ENCODE measurements at places on chromosomes 12 and 14.
A peak's percentile ranks its signal among the peaks of the same experiment; 100 is the strongest.

- no peak for DNase-seq
These were observed 71.9 kb upstream of the NCOR2 start for GRCh38 chr12:124639122-124639806.

DNA sequence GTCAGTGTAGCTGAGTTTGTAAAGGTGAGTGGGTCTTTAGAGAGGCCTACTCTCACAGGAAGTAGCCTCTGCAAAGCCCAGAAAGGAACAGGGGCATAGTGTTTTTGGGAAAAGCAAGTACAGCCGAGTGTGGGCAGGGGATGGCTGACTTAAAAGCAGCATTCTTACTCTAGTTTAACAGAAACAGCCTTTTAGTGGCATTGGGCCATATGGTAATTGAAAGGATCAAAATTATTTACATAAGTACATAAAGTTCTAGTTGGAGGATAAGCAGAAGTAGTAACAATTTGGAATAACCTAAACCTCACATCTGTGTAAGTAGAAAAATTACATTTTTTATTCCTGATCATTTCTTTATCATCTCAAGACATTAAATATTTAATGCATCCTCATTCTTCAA lies 49.1 kb downstream of the RASSF8 start:
- DNase-seq: no peak

- no peak for DNase-seq
These were observed 113.5 kb downstream of the C12orf75 start for GRCh38 chr12:105443802-105444652.

GRCh38 chr12:1650260-1650977 lies 21.4 kb downstream of the WNT5B start:
- DNase-seq: no peak

DNA sequence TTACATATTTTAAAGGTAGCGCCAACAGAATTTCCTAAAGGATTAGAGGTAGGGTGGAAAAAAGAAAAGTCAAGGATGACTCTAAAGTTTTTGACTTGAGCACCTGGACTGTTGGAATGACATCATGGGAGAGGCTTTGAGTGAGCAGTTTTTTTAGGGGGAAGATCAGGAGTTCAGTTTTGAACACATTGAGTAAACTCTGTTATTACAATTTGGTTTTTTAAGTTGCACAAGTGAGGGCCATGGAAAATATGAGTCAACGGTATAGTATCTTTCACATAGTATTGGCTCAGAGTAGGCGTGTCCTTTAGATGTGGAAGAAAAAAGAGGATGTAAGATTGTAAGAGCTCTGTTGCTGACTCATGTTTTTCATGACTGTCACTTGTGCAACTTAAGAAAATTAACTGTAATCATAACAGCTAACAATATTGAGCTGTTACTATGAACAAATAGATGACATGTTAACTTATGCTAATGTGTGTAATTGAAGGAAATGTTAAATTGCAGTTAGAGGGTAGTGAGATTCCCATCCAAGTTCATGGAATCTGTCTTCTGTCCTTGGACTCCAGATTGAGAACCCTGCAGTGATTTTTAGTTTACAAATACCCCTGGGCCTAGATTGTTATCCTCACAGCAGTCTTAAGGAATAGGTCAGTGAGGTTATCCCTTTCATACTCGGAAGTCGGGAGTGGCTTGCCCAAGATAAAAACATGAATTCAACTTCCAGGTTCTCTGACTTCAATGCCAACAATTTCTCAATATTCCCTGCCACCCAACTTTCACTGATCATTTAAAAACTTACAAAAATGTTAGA lies 48.2 kb upstream of the ATP2B1 start:
- no peak for DNase-seq

DNA sequence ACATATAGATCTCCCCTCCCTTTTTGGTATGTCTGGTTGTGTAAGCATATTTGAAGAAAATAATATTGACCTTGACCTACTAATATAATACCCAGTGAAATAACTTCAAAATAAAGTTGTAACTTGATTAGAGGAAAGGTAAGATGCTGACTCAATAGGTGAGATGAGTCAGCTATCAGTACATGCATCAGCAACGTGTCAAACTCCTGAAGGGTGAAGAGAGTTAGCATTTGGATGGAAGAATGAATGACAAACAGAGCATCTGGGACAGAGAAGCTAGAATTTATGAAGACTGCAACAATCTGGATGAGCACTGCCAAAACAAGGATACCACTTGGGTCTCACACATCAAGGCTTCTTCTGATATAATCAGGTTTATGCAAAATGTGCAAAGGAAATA lies 74.9 kb downstream of the PPP2R5E start:
- DNase-seq: no peak

DNA sequence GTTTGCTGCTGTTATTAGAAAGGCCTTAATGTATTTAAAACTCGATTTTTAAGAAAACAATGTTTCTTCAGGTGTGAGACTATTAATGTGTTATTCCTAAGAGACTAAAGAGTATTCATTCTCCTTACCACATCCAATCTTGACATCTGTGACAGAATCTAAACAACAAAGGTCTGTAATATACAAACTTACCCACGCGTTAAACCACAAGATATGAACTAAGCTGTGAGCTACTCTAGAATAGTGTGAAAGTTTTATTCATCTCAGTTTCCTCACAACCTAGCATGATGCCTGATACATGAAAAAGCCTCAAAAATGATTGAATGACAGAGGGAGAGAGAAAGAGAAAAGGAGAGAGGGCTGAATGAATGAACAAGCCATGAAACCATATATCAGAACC lies 117.3 kb upstream of the COCH start:
- no peak for DNase-seq

GRCh38 chr12:63964301-63964700 lies 119.8 kb downstream of the SRGAP1 start:
- DNase-seq: no peak

DNA sequence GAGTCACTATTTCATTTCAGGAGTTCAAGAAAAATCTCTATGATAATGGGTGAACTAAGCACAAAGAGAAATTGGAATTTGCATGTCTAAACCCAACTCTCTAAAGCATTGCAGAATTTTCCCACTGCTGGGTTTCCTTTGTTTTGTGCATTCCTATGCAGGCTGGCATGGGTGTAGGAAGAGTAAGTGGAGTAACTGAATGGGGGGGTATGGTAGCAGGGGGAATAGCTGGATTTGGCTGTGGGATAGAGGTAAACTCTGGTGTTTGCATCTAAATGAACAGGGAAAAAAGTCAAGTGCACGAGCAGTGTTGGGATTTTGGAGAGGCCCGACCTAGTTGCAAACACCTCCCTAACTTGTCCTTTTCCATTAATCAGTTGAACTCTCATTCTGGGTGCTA lies 159.1 kb downstream of the ANO4 start:
- DNase-seq: no peak

- peak; percentile 46 for DNase-seq
These were observed 53.6 kb upstream of the SRSF5 start for GRCh38 chr14:69713209-69713781.

- DNase-seq: no peak
These were observed 155.5 kb downstream of the PCNX1 start for GRCh38 chr14:71062581-71063303.

DNA sequence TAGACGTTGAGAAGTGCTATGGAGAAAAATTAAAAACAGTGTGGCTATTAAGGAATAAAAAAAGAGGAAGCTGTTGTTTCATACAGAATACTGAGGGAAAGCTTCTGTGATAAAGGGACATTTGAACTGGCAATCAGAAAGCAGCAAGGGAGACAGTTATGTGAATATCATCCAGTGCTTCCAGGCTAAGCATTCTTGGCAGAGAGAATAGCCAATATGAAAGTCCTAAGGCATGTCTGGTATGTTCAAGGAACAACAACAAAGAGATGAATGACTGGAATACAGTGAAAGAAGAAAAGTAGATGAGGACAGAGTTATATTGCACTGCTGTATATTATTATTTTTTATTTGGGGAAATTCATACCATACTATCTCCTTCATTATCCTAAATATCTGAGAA lies 23.9 kb downstream of the SCAF11 start:
- no peak for DNase-seq

GRCh38 chr12:6266541-6266966 lies 43.9 kb upstream of the PLEKHG6 start:
- DNase-seq: peak; percentile 66

GRCh38 chr12:113180333-113180732 lies 4.9 kb downstream of the DDX54 start:
- no peak for DNase-seq

- DNase-seq: peak; percentile 73
These were observed 59.1 kb downstream of the RASSF3 start for GRCh38 chr12:64669270-64669842.

DNA sequence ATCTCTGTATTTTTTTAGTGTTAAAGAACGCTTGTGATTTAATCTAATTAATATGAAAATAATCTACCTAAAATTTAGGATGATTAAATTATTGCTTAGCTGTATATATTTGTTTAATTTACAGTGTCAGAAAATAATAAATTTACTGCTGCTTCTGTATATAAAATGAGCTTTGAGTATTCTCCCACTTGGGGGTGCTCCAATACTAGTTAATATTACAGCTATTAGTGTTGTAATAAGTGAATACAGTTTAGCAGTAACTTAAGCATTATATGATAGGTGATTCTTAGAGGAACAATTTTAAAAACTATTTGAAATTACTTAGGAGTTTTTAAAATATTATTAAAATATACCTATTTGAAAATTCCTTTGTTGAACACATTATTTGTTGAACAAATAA lies 62.2 kb downstream of the PAPOLA start:
- no peak for DNase-seq

- DNase-seq: no peak
These were observed 17.7 kb downstream of the DNAL1 start for GRCh38 chr14:73662487-73662943.

DNA sequence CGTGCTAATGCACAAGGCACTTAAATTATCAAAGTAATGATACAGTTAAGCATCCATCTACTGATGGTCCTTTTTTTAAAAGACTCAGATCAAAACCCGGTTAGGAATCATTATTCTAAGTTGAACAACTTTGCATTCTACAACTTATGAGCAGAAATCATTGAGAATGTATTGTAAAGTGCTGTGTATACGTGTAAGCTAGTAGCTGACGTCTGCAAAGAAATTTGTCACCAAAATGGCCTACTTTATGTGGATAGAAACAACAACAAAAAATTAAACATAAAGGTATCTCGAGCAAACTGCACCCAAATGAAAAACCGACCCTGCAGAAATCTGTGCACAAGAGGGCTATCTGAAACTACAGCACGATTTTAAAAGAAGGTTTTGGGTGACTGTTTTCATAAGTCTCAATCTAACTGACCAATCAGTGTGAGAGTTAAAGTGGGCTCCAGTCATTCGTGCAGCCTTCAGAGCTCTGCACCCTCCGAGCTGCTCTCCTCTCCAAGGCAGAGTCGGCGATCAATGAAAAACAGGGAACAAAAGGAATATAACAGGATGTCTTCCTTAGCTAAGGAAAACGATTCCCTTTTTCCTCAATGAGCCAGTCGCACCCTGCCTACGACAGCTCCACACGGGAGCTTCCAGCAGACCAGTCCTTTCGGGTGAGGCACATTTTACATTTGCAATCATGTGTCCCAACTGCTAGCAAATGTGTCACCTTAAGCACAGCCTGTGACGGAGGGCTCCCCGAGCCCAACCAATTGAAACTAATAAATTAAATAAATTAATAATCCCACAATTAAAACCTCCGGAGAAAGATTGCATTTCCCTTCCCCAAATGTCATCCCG lies 200.7 kb upstream of the FOXN3 start:
- DNase-seq: peak; percentile 73

- DNase-seq: no peak
These were observed 116.6 kb upstream of the BCL2L14 start for GRCh38 chr12:11954181-11954580.

- no peak for DNase-seq
These were observed 7.6 kb downstream of the ADSS1 start for GRCh38 chr14:104731320-104732294.

DNA sequence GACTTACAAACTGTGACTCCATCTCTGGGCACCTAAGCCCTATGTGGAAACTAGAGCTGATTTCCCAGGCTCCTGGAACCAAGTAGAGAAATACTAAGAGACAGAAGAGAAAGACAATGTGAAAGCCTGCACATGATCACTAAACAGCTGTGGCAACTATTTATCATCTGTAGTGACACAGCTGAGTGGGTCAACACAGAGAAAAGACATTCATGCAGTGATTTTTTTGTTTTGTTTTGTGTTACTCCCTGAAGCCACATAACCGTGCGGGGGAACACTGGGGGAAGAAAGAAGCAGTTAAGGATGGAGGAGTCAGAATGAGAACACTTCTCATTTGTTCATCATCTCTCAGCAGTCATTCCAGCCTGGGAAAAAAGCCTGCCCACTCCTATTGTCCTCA lies 1.5 kb downstream of the PRR4 start:
- peak; percentile 29 for DNase-seq

- no peak for DNase-seq
These were observed 420.2 kb downstream of the MED13L start for GRCh38 chr12:115857160-115857920.

DNA sequence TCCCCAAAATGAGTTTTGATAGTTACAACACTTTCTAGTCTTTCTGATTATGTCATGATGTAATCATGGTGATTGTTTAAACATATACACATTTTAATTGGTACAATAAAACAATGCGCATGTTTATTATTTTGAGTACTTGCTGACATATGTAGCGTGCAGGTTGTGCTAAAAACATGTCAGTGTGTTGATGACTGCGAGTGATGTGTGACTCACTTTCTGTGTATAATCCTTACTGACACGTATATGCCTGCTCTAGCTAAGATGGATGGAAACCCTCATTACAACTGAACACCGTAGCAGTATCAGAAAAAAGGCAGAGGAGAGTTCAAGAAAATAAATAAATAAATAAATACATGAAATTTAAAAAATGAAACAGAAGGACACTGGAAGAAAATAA lies 1552.4 kb upstream of the FLRT2 start:
- no peak for DNase-seq

- DNase-seq: no peak
These were observed 435.3 kb upstream of the TMTC1 start for GRCh38 chr12:30219047-30219446.

DNA sequence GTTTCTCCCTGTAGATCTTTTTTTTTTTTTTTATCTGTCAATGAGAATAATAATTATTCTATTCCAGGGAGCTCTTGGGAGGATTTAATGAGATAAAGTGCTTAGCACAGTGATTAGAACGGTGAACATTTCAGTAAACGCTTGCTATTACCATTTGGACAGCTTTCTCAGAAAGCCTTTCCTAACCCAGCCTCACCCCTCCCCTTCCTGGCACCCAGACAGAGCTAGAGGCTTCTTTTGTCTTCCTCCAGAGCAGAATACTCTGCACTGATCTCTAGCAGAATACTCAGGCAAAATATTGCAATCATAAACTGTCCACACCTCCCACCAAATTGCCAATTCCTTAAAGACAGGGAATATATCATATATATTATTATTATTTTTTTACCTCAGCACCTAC lies 66.6 kb downstream of the ERGIC2 start:
- DNase-seq: no peak

- no peak for DNase-seq
These were observed 63.8 kb downstream of the CDK17 start for GRCh38 chr12:96336489-96336888.

Measured in kidney (tissue), 22 donors.